Stimulated activated CD8-positive, alpha-beta memory T cell treated with anti-CD3 and anti-CD28 coated beads, Interleukin-2, amount 100 ng/mL, for 1 hour (primary cell): ENCODE measurements at places on chromosomes 2 and 18.

DNA sequence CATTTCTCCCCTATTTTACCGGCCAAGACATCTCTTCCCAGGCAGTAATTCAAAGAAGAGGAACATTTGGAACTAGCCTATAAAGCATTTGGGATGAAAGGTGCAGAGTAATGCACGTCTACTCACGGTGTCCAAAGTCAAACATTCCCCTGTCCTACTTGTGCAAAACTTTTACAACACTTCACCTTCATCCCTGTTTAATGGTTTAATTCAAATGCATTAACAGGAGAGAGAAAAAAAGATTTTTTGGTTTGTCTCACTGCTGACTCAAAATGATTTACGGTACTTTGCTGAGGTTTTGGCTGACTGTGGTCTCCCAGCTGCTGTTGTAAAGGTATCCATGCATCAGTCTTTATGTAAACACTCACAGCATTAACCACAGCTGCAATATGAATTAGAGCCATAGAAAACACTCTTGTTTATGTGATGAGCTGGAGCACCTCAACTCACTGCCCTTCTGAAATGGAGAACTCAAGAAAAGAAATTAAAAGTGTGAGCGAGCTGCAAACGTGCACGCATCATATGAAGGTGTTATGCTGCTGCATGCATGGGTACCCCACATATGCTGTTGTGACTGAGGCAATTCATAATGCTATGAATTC, 220.5 kb downstream of the PIEZO2 start:
- no peak for DNase-seq

GRCh38 chr18:56473400-56474024, 164.9 kb downstream of the TXNL1 start:
- no peak for DNase-seq

DNA sequence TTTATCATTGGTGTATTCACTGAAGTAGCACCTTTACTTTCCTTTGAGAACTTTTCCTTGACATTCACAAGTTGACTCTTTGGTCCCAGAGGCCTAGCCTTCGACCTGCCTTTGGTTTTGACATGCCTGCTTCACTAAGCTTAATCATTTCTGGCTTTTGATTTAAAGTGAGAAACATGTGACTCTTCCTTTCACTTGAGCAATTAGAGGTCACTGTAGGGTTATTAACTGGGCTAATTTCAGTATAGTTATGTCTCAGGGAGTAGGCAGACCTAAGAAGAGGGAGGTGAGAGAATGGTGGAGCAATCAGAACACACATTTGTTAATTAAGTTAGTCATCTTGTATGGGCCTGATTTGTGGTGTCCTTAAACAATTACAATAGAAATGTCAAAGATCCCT, 1040.7 kb upstream of the SLC39A10 start:
- DNase-seq, result no peak

- DNase-seq, result no peak
Observed at GRCh38 chr2:130388221-130388907, 32.5 kb downstream of the PTPN18 start.

GRCh38 chr2:45256867-45257641, 247.8 kb upstream of the SIX2 start:
- no peak for DNase-seq

DNA sequence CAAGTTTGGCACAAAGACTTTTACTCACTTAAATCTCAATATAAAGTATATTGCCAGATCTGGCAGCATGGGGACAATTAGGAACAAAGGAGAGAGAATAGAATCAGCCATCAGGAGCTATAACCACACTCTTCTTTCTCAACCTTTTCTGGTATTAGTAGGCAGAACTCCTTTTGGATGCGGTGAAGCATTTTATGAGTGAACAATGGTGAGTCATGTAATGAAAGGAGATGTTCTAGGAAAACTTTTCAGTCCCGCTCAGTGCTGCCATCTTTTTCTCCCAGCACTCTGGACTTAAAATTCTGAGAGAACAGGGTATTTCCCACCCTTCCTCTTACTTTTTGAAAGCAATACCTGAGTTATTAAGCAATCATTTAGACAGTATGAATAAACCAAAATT, 32.2 kb downstream of the PLEKHA3 start:
- no peak for DNase-seq

- DNase-seq, result no peak
Observed at GRCh38 chr2:218858671-218859555, 692 bp upstream of the WNT6 start.

DNA sequence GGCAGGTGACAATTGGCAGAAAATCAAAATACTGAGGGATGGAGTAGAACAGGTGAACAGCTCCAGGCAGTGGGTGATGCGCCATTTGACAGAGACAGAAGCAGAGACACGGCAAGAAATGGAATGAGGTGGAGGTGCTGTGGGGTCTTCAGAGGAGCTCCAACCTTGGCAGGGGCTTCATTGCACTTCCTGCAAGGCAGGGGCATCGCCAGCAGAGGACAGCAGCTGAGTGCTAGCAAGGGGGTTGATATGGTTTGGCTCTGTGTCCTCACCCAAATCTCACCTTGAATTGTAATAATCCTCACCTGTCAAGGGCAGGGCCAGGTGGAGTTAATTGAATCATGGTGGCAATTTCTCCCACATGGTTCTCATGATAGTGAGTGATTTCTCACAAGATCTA, 42.8 kb downstream of the CCDC68 start:
- no peak for DNase-seq

DNA sequence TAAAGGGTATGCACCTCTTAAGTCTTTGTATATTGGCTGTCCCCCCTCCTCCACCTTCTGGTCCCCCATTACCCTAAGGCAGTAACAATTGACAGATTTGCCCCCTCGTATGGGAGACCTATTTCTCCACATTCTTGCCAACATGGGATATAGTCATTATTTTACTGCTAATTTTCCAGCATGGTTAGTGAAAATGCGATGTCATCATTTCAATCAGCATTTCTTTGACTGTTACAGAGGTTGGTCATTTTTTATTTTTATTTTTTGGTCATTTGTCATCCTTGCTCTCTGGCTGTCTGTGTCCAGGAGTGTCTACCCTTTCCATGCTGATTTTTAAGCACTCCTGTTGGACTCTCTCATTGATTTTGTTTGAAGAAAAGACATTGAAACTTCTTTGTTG, 45.4 kb upstream of the SPP2 start:
- no peak for DNase-seq

- DNase-seq, result no peak
Observed at GRCh38 chr18:35862119-35862640, 110.3 kb upstream of the RMP24 start.

GRCh38 chr2:215773728-215774127, 239.6 kb downstream of the MREG start:
- DNase-seq, result no peak
